ENCODE measurements at places on chromosomes 12 and 14.

DNA sequence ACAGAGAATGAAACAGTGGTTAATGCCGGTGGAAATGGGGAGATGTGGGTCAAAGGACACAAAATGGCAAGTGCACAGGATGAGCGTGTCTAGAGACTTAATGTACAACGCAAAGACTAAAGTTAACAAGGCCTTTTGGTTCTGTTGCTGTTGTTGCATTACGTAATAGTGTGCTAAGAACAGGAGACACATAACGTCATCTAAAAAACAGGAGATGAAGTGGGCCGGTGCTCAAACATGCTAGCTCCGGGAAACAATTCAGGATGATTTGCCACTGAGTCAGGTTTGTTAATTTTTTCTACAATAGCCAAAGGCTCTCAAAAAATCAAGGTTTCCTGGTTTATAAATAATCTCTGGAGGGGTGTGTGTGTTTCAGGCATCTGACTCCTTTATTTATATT, 55.5 kb downstream of the ETV6 start:
- DNase-seq: no peak

GRCh38 chr12:127519779-127520178, 747.2 kb upstream of the TMEM132C start:
- DNase-seq: no peak

GRCh38 chr12:107894589-107894988, 120.1 kb downstream of the ASCL4 start:
- DNase-seq: no peak

- no peak for DNase-seq
These were observed 148.0 kb upstream of the BMP4 start for GRCh38 chr14:54104601-54105145.

GRCh38 chr12:92295523-92295922, 149.9 kb upstream of the BTG1 start:
- no peak for DNase-seq

DNA sequence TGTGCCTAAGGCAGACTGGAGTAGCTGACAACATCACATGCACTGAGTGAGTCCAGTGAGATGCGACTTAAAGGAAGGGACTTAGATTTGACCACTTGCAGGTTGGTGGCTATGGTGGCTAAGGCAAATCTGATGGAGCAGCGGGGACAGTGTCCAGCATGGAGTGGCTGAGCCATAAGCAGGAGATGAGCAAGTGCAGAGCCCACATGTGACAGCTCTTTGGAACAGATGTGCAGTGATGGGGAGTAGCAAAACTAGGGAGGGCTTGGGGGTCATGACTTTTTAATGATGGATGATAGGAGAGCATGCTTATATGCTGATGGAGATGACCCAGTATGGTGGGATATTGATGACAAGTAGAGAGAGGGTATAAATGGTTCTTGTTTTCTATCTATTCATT, 80.2 kb downstream of the PELI2 start:
- DNase-seq: no peak

DNA sequence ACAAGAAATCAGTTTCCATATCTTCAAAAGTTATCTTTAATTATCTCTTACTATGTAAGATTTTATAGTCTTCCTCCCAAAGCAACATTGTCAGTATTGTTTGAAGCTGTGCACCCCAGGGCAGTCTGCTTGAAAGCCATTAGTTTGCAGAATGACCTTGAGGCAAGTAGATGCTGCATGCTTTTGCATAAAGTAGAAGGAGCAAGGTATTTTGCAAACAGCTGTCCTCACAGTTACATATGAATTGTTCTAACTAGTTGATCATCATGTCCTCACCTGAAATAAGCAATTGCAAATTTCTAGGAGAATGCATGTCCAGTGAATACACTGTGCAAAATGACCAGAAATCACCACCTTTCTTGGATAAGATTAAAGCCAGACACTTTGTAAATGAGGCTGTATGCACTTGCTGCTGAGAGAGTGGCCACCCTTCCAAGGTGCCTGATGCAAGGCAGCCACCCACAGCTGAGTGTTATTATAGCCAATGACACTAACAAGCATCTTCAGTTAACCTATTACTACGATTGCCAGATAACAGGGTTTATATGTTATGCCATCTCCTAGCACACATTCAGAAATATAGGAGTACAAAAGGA, 730.0 kb upstream of the TMEM132C start:
- no peak for DNase-seq

DNA sequence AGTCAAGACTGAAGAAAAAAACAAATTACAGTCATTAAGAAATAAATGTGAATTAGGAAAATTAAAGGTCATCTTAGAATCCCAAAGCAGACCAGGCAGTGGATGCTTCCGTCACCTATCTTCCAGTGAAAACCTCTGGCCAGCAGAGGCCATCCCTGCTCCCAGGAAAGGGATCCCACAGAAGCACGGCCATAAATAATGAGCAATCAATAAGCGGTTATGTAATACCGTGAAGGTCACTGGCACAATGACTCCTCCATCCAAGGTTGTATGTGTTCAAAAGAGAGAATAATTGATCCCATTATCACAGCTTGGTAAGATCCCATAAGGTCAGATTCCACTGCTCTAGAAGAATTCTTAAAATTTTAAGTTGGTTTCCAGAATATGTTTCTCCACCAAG, 85.7 kb downstream of the PPP2R5E start:
- DNase-seq: no peak

Measured in smooth muscle cell of the brain vasculature (primary cell).